ENCODE measurements at places on chromosomes 1 and 21.

- no peak for DNase-seq
Observed at GRCh38 chr1:172959571-172959970, 91.2 kb downstream of the TNFSF18 start.

- no peak for DNase-seq
Observed at GRCh38 chr1:241632987-241633386, 7.2 kb downstream of the CHML start.

DNA sequence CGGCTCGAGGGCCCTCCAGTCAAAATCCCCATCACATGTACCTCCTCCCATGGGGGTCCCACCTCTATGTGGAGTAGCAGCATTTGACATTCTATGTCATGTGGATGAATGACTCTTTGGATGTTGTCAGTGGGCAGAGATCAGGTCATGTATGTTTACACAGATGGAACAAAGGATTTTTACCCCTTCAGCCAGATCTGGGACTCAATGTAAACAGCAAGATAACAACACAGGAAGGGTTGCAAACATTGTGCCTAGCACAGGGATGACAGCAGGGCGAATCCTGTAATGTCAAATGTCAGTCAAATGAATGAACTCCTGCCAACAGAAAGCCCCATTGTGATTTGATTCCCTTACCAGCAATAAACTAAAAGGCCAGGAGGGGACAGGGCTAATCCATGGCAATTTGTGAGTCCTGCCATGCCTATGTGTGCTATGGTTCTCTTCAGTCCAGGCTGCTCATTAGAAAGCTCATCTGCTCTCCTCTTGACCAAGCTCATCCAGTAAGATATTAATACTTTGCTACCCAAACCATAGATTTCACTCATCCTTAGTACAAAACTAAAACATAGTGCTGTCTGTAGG, 60.3 kb downstream of the PGBD5 start:
- DNase-seq: no peak

- DNase-seq: no peak
Observed at GRCh38 chr1:245213066-245213831, 58.5 kb downstream of the KIF26B start.

DNA sequence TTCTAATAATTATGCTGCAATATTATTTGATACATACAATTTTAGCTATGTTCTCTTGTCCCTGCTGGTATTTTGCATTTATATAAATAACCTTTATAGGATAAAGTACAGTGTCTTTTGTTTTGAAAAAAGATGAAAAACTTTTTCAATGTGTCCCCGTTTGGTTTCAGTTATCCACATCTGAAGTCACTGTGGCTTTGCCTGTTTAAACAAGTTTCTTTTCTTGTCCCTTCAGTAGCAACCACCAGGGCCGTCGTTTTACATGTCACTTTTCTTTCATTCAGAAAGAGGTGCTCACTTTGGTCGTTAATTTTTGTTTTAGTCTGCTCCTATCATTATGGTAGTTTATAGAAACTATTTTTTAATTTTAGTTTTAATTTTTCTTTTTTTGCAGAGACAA, 41.4 kb downstream of the RABGAP1L start:
- no peak for DNase-seq

GRCh38 chr21:46394595-46395104, 64.0 kb upstream of the DIP2A start:
- DNase-seq: no peak

- DNase-seq: no peak
Observed at GRCh38 chr1:55047611-55048010, 8.3 kb downstream of the PCSK9 start.

GRCh38 chr1:81876901-81877733, 76.4 kb downstream of the ADGRL2 start:
- no peak for DNase-seq

DNA sequence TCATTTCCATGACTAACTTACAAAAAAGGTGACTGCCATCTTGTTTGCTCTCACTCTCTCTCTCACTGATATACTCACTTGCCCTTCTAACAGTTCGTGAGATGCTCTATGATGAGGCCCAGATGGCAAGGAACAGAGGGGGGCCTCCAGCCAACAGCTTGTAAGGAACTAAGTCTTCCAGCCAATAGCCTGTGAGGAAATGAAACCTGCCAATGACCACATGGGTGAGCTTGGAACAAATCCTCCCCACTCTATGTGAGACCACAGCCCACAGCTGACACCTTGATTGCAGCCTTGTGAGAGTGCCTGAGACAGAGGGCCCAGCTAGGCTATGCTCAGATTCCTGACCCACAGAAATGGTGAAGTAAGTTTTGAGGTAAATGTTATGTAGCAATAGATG, 153.7 kb downstream of the HHIPL2 start:
- DNase-seq: no peak

GRCh38 chr21:16047904-16048303, 318.1 kb downstream of the USP25 start:
- no peak for DNase-seq

DNA sequence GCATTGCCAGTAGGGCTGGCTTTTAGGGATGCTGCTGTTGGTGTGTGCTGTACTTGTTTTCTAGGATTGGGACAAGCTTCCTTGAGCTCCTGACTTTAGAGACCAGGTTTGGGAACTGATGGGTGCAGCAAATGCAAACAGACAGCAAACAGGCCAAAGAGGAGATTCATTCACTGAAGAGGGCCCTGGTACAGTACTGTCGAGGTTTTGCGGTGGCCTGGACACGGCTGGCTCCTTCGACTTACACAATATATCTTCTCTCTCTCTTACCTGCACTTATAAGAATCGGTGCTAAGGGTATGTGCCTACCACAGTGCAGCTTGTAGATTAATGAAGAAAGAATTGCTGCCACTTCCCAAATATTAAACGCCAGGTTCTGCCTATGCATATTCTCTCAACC, 44.6 kb downstream of the ATP1A1 start:
- DNase-seq: no peak

DNA sequence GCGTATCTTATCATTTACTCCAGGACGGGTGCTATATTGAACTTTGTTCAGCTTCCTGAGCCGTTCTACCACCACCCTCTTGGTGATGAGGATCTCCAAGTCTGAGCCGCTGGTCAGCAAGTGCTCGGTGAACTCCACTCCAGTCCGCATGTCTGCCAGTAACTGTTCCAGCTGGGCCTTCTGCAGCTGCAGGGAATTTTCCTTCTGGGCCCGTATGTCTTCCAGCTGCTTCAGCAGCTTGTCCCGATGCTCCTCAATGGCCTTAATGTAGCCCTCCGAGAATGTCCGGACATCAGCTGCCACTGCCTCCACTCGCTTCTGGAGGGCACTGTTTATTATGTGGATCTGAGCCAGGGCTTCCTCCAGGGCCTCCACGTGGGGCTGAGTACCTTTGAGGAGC, 3.4 kb downstream of the TRIM45 start:
- DNase-seq: no peak

GRCh38 chr1:109370712-109371340, 26.9 kb downstream of the SORT1 start:
- no peak for DNase-seq

DNA sequence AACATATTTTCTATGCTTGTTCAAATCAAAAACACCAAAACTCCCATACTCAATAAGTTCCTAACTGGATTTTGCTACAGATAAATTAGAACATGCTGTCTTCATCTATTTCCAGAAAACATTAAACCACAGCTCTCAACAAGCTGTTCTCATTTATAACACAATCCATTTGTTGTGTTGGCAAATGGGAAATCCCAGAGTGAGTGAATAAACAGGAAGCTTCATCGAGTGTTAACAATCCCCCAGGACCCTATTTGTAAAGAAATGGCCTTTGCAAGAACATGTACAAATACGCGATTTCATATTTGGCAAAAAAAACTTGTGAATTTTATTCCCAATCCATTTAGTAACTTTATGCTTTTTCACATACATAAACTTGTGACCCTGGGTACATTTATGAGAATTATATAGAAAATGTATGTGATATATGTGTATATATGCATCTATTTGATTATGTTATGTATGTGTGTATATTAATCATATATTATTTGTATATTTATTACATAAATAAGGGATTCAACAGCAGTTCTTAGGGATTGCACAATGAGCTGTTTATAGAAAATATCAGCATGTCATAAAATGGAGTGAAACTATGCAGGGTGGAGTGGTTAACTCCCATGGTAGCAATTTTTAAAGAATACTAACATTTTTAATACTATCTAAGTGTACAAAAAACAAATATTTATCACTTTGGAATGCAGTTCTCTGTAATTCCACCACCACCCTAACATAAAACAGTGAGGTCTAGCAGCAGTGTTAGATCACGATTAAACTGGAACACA, 160.0 kb downstream of the NEGR1 start:
- no peak for DNase-seq

- no peak for DNase-seq
Observed at GRCh38 chr1:17272646-17273045, 23.7 kb downstream of the PADI3 start.

- DNase-seq: no peak
Observed at GRCh38 chr1:10646347-10646861, 150.0 kb downstream of the CASZ1 start.

- no peak for DNase-seq
Observed at GRCh38 chr1:5997316-5997715, 5.1 kb upstream of the NPHP4 start.

All from stimulated activated CD4-positive, alpha-beta T cell treated with anti-CD3 and anti-CD28 coated beads, Interleukin-15, amount 100 ng/mL, for 48 hours (primary cell).